ENCODE measurements at places on chromosomes 5 and 9.

DNA sequence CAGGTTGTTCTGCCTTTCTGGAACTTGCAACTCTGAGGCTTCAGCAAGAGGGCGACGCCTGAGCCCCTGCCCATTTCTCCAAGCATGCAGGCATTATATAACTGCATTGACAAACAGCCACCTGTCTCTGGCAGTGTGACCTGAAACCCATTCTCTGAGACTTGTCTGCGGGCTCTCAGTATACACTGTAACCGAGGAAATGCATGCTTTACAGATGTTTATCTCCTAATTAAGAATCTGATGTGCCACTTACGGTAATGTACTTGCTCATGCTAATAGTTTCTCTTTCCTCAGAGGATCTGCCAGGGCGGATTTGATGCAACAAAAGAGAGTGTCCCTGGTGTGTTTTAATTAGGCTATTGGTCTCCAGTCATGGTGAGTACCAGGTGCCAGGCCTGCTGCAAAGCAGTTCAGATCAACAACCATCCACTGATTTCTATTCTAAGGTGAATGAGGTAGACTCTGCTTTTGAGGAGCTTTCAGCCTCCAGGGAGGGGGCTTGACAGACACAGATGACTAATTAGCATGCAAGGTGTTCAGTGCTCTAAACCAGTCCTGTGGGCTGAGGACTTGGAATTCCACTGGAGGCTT lies 593.7 kb upstream of the KLF4 start:
- DNase-seq, result no peak

GRCh38 chr5:84239494-84239893 lies 145.2 kb downstream of the EDIL3 start:
- no peak for DNase-seq

DNA sequence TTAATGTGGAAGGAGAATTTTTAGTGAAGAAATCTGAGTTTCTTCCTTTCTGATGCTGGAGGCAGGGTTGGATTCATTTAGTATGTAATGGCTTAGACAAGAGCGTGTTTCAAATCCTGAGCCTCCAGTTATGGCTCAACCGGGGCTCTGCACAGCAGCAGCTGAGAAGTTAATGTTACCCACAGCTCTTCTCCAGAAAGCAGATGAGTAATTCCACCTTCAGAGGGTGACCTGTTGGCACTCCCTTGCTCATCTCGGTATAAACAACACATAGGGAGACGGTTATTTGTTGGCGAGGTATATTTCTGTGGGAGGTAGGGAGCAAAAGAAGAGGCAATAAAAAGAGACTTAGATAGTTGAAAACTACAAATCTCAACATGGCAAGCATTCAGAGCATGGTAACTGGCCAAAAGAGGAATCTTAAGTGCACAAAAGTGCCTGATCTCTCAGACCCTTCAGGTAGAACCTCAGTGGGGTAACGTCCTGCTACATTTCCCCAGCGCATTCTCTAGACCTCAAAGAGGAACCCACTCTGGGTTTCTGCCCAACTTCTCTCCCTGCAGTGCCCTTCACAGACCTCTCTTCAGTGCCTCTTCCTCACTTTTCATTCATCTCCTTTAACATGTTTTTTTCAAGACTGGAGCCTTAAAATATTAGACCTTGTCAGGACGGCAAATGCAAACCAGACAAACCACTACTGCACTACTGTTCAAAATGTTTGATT lies 417.5 kb upstream of the ADAMTSL1 start:
- DNase-seq, result no peak

GRCh38 chr5:22242532-22242931 lies 610.6 kb downstream of the CDH12 start:
- no peak for DNase-seq
